Stimulated activated CD4-positive, alpha-beta T cell treated with anti-CD3 and anti-CD28 coated beads, Interleukin-1b, Interleukin-23, amount 100 ng/mL, for 1 hour (primary cell): ENCODE measurements at places on chromosomes 11 and 22.
A peak's percentile ranks its signal among the peaks of the same experiment; 100 is the strongest.

- no peak for DNase-seq
Measured at GRCh38 chr11:73875380-73875779, 1.3 kb downstream of the COA4 start.

- DNase-seq, result no peak
Measured at GRCh38 chr11:124747406-124748099, 4.5 kb downstream of the VSIG2 start.

GRCh38 chr22:42897960-42898359 is 40.9 kb upstream of the ARFGAP3 start:
- no peak for DNase-seq

DNA sequence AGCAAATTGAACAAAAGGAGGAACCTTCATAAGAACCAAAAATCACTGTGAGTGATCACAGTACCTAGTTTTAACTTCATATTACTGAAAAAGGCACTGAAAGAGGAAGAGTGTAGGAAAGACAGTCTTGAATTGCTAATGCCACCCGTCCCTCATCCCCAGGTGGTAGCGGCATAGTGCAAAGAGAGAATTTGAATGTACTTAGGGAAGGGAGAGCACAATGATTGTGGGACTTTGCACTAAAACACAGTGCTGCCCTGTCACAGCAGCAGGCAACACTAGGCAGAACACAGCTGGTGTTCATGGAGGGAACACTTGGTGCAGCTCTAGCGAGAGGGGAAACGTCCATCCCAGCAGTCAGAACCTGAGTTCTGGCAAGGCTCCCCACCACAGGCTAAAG is 716.3 kb upstream of the ANO5 start:
- DNase-seq, result no peak

DNA sequence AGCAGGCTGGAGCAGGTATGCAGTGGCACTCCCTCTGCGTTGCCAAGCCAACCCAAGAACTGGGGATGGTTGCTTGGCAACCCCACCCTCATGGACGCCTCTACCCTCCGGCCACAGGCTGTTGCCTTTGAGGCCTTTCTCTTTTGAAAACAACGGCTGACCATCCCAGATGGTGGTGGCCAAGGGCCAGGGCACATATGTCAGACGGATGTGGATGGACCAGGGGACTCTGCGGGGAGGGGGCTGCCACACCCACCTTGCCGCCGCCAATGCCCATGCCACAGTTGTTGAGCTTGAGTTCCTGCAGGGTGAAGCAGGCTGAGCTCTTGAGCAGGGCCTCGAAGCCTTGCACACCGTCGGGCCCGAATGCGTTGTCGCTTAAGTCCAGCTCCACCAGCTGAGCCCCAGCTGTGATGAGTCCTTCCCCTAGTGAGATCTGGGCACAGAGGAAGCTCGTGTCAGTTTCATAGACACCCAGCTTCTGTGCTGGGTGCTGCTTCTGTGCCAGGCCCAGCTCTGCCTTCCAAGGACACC is 21.5 kb downstream of the RANGAP1 start:
- DNase-seq, result no peak

DNA sequence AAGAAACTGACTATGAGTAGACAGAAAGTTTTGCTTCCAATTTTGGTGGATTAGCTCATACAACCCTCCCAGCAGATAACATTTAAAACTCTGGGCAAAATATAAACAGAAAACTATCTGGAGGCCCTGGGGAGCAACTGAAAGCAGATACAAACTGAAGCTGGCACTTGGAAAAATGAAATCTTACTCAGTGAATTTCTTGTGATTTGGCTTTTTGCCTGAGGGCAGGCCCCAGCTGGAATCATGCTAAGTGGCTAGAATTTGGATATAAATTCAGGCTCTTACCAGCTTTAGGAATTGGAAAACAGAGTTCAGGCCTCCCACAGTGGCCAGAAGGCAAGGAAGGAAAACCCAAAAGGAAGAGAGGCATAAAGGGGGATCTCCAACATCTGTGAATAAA is 85.8 kb downstream of the EFCAB6 start:
- DNase-seq, result no peak

GRCh38 chr11:12006552-12007229 is 1.7 kb downstream of the DKK3 start:
- DNase-seq, result no peak

DNA sequence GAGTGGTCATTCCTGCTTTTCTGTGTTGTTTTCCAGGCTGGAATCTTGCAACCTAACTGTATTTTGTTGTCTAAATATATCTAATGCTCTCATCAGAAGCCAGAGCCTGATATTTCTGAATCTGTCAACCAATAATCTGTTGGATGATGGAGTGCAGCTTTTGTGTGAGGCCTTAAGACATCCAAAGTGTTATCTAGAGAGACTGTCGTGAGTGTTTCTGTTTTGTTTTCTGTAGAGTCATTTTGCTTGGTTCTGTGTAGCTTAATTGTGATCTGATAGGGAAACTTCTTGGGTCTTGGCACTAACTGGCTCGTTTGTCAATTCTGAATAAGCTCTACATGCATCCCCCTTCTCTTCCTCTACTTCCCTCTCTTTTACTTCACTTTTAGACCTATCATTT is 31.2 kb upstream of the RBMXL2 start:
- DNase-seq, result no peak

- DNase-seq, result no peak
Measured at GRCh38 chr11:1121813-1122663, 35.7 kb upstream of the MUC5AC start.

GRCh38 chr11:61142424-61142823 is 18.8 kb downstream of the VPS37C start:
- no peak for DNase-seq

GRCh38 chr11:130427581-130428315 is 661 bp downstream of the ADAMTS8 start:
- no peak for DNase-seq

DNA sequence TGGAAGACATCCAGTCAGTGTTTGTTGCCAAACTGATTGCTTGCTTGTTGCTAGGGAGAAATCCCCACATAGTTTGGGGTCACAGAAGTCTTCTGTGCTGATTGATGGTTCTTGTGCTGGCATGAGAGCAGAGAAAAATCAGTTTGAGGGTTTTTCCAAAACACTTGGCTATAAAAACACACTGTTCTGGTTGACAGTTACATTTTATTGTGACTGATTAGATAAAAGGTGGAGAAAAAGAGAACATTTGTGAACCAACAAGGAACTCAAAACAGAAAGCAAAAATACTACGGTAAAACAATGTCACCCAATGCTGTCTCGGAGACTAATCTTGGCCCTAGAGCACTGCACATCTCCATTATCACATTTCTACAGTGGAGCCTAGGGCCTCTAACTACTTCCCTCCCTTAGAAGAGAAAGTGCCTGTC is 14.4 kb upstream of the EIF4G2 start:
- DNase-seq, result no peak

- no peak for DNase-seq
Measured at GRCh38 chr11:118878163-118878563, 5.5 kb upstream of the CXCR5 start.

DNA sequence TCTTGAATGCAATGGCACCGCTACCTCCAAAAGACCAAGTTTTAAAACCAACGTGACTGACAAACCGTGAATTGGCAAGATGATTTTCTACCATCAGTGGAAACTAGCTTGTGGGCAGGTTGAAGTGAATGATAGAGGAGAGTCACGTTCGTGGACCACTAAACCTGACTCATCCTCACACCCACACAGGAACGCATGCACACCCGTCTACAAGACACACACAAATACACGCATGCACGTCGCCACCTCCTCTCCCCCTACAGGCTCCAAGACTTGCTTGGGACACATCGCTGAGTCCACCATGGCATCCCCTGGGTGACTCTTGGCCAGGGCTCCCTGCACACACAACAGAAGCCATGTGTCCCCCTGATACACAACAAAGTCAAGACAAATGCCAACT is 14.4 kb downstream of the TMPRSS6 start:
- DNase-seq, result peak; percentile 29

GRCh38 chr11:2077061-2077802 is 62.0 kb downstream of the IGF2 start:
- no peak for DNase-seq

GRCh38 chr11:29734287-29734686 is 282.5 kb downstream of the KCNA4 start:
- no peak for DNase-seq

GRCh38 chr11:5605849-5606248 is 9.4 kb downstream of the TRIM6 start:
- no peak for DNase-seq

- DNase-seq, result no peak
Measured at GRCh38 chr11:61023086-61023965, 51.8 kb downstream of the CD6 start.

DNA sequence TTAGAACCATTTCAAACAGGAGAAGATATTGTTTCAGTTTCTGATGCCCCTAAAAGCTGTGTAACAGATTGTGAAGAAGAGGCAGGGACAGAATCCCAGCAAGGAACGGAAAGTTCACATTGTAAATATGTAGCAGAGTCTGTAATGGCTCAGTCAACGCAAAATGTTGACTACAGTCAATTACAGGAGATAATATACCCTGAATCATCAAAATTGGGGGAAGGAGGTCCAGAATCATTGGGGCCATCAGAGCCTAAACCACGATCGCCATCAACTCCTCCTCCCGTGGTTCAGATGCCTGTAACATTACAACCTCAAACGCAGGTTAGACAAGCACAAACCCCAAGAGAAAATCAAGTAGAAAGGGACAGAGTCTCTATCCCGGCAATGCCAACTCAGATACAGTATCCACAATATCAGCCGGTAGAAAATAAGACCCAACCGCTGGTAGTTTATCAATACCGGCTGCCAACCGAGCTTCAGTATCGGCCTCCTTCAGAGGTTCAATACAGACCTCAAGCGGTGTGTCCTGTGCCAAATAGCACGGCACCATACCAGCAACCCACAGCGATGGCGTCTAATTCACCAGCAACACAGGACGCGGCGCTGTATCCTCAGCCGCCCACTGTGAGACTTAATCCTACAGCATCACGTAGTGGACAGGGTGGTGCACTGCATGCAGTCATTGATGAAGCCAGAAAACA is 40.8 kb downstream of the IGLL1 start:
- DNase-seq, result peak; percentile 38

- no peak for DNase-seq
Measured at GRCh38 chr11:103077554-103077953, 14.4 kb downstream of the DCUN1D5 start.

DNA sequence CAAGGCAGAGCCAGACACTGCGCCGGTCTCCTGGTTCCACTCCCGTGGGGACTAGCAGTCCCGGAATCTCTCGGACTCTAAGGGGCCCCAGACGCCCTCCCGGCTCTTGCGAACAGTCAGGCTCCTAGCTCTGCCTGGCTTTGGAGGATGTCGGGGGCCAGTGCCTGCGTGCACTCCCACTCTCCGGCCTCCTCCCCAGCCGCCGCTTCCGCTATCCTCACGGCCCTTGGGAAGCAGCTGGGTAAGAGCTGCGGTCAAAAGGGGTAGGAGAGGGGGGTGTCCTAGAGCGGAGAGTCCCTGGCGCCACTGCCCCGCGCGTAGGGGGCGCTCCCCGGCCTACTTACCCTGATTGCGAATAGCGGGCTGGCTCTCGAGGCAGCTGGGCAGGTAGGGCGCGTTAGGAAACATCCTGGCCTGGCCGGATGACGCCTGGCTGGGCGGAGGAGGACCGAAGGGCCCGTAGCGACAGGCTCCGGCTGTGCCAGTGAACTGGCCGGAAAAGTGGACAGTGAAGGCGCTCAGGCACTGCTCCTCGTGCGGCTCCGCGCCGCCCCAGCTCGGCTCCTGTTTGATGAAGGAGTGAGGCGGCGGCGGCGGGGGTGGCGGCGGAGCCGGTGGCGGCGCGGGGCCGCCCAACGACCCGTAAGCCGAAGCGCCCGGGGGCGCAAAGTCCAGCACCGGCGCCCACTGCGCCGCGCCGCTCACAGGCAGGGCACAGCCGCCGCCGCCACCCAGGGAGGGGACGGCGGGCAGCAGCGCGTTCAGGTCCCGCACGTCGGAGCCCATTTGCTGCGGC is 785 bp downstream of the WT1 start:
- no peak for DNase-seq
